ENCODE measurements at places on chromosomes 5 and 9.

GRCh38 chr5:101102506-101102905 is 199.4 kb upstream of the ST8SIA4 start:
- no peak for DNase-seq

GRCh38 chr9:755454-756381 is 85.8 kb upstream of the DMRT1 start:
- no peak for DNase-seq

- no peak for DNase-seq
Measured at GRCh38 chr5:29983528-29984155, 1209.8 kb upstream of the CDH6 start.

GRCh38 chr9:21904371-21904770 is 89.8 kb downstream of the CDKN2A start:
- DNase-seq = no peak

- peak; percentile 18 for DNase-seq
Measured at GRCh38 chr5:372996-373709, 51.6 kb downstream of the AHRR start.

- DNase-seq = peak; percentile 77
Measured at GRCh38 chr5:63401436-63402046, 560.7 kb downstream of the HTR1A start.

GRCh38 chr5:129496421-129496820 is 36.3 kb downstream of the ADAMTS19 start:
- peak; percentile 47 for DNase-seq

- no peak for DNase-seq
Measured at GRCh38 chr5:91434348-91434747, 51.2 kb upstream of the ARRDC3 start.

- DNase-seq = no peak
Measured at GRCh38 chr5:138350563-138350890, 2.0 kb upstream of the KDM3B start.

- DNase-seq = no peak
Measured at GRCh38 chr9:110509792-110510191, 69.7 kb downstream of the SVEP1 start.

- no peak for DNase-seq
Measured at GRCh38 chr5:141701360-141702119, 19.5 kb upstream of the ARAP3 start.

- DNase-seq = peak; percentile 69
Measured at GRCh38 chr5:81922854-81923279, 49.0 kb upstream of the ATG10 start.

GRCh38 chr9:27787891-27788290 is 214.6 kb upstream of the C9orf72 start:
- no peak for DNase-seq

DNA sequence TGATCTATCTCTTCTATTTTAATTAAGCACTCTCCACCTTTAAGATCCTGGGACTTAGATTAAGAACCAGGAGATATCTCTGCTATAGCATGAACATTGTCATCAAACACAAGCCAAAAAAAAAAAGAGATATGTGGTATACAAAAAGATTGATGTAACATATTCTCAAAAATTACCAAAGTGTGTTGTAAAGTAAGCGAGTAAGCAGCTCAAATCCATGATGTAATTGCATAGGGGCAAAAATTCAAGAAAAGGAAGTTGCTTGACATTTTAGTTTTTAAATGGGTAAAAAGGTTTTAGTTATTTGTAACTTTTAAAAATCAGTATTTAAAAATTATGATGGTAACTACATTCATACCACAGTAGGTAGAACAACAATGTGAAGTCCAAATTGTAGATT is 40.7 kb downstream of the CNTRL start:
- DNase-seq = no peak

- DNase-seq = no peak
Measured at GRCh38 chr5:175713930-175714329, 56.1 kb downstream of the HRH2 start.

GRCh38 chr5:106827061-106827460 is 843.7 kb downstream of the EFNA5 start:
- no peak for DNase-seq

DNA sequence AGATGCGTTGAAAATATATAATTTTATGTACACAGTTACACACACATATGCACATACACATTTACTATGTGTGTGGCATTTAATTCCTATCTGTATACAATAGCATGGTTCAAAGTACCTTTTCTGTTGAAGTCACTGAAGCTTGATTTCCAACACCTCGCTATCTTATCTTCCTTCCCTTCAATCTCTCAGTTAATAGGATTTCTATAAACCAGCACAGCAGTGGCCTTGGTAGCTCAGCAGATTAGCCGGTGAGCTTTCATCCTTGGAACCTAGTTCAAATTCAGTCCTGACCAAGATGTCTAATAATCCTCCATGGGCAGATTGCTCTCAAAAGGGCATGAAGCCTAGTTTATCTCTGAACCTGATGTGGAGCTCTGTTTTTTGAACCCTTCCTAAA is 2389.5 kb downstream of the MAT2B start:
- DNase-seq = no peak

GRCh38 chr5:223791-224190 is 5.7 kb downstream of the SDHA start:
- no peak for DNase-seq

DNA sequence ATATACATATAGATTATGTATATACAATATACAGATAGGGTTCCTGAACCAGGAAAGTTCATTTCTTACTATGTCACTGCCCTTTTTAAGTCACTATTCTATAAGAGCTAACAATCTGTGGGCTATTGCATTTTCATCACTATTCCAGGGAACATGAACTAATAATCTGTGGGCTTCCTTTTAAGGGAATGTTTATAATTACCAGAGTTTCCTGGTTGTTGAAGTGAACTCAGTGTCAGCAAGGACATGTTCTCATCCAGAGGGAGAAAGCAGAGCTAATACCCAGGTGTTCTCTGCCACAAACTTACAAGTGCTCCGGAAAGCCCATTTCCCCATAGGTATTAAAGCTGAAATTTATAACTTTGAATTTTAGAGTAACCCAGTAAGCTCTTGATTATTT is 69.6 kb downstream of the CWC27 start:
- no peak for DNase-seq

DNA sequence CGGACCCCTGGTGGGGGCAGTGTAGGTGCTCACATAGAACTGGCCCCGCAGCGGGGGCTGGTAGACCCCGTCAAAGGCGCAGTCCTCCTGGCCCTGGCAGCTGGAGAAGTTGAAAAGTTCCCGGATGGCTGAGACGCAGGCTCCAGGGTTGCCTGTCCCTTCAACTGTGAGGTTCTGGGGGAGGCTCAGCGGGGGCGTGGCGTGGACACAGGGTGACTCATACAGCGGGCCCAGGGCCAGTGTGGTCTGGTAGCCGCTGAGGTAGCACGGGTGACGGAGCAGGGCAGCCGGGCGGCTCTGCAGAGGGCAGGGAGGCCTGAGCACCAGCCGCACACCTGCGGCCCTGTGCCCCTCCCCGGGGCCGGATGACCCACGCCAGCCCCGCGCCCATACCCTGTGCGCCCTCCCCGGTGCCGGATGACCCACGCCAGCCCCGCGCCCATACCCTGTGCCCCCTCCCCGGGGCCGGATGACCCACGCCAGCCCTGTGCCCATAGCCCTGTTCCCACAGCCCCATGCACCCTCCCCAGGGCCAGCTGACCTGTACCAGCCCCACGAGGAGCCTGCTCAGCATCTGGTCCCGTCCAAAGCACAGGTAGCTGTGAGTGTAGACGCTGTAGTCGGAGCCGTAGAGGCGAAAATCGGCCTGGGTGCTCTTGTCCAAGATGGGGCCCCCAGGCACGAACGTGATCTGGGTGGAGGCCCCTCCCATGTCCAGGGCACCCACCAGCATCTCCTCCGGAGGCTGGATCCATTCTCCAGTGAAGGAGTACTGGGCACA is 5.0 kb downstream of the ENTPD8 start:
- DNase-seq = peak; percentile 89

- DNase-seq = no peak
Measured at GRCh38 chr9:95771556-95772246, 103.8 kb upstream of the ERCC6L2 start.

- DNase-seq = peak; percentile 82
Measured at GRCh38 chr5:135565725-135566421, 12.9 kb downstream of the CXCL14 start.

- DNase-seq = no peak
Measured at GRCh38 chr9:7298123-7298522, 501.5 kb downstream of the DMAC1 start.

GRCh38 chr9:4669890-4670289 is 3.6 kb upstream of the SPATA6L start:
- DNase-seq = no peak

DNA sequence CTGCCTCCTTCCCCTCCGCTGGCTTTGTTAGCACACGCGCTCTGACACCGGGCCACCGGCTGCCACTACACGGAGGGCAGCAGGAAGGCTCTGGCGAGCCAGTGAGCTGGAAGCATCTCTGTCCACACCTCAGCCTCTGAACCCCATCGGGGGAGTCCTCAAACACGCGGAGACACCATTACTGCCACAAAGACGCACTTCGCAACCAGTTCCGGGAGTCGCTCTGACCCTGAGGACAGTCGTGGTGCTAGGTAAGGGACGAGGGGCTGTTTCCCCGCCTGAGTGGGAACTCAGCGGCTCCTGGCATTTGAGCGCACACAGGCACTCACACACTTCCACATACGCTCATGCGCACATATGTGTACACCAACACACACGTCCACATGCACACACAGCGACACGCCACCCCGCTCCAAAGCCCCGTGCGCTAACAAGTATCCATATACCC is 160.0 kb downstream of the C9orf152 start:
- no peak for DNase-seq

GRCh38 chr5:129356846-129357245 is 103.3 kb upstream of the ADAMTS19 start:
- no peak for DNase-seq

- no peak for DNase-seq
Measured at GRCh38 chr5:76371960-76372322, 31.1 kb upstream of the IQGAP2 start.

- DNase-seq = no peak
Measured at GRCh38 chr5:142070734-142071133, 37.8 kb upstream of the NDFIP1 start.

DNA sequence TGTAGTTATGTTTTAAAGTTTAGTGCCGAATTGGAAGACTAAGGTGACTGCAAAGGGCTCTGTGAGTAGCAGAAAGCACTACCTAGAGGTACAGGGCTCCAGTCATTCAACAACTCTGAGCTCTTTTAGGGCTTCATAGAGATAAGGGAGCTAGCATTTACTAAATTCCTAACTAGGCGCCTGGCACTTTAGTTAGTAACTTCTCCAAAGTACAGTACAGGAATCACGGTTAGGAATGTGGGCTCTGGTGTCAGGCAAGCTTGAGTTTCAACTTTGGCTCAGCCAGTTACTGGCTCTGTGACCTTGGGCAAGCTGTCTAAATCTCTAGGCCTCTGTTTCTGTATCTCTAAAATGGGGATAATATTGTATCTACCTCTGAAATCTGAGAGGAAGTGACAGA is 115.3 kb downstream of the SLIT3 start:
- no peak for DNase-seq

DNA sequence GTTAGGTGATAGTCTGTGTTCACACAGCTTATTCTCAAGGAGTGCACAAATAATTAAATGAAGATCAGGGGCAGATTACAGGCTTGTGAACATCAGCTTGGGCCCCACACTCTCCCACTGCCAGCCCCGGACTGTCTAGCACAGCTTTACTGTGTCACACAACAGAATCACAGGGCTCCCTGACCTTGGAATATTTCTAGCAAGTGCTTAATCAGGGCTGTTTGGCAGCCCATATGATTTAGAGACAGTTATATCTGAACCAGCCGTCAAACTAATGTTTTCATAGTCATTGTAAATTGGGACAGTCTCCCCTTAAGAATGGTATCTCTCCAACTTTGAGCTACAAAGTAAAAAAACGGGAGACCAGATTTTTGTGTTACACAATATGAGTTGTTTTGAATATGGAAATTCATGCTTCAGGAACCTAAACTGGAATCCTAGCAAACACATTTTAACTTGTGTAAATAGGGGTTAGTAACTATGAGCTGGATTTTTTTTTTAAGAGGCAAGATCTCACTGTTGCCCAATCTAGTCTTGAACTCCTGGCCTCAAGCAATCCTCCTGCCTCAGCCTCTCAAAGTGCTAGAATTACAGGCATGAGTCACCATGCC is 517.6 kb downstream of the BNC2 start:
- no peak for DNase-seq

DNA sequence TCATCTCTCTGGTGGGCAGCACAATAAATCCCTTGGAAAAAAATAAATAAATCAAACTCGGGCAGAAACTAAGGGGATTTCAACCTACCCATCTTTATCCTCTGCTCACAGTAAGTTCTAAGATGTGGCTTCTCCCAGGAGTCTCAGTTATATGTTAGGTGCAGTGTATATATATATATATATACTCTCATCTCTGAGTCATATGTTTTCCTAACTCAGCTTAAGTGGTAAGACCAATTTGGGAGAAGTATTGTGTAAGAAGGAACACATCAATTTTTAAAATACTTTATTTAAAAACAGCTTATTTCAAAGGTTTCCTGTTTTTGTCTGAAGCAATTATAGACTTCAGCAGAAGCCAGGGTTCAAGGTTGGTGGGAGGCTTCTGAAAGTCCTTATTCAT is 20.3 kb upstream of the OSMR start:
- DNase-seq = no peak

DNA sequence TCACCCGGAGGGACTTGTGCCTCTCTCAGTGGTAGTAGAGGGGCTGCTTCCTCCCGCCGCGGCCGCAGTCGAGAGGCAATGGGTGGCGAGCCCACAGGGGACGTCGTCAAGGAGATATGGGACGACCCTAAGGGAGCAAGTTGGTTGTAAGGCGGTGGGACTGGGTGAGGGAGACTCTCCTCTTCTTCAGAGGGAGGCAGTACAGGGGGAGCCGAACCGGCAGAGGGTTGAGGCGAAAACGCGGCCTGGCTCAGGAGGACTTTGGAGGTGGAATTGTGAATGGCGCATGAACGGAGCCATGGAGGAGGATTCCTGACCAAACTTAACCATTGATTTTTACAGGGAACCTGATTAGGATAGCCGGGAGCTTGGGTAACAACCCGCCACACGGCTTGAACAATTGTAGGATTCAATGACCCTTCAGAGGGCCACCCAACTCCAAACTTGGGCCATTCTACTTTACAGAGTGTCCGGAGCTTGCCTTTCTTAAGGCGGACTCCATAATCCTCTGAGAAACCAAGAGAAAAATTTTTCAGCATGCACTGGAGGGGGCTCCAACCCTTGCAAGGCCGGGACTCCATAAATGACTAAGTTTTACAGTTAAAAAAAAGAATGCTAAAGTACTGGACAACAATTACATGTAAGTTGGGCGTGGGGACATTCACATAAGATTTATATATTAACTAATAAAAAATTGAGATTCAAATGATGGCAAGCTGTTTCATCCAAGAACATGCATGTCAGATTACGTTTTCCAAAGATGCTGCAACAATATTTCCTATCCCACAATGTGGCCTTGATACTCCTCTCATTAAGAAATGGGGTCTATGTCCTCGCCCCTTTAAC is 19.4 kb upstream of the RHOBTB3 start:
- no peak for DNase-seq

All from BE2C (cell line).